ENCODE measurements at places on chromosomes 7 and 10. TPM values are rescaled to one million over a fixed set of nuclear protein-coding genes. Genes with fewer than 3 reads are reported as not detected.

DNA sequence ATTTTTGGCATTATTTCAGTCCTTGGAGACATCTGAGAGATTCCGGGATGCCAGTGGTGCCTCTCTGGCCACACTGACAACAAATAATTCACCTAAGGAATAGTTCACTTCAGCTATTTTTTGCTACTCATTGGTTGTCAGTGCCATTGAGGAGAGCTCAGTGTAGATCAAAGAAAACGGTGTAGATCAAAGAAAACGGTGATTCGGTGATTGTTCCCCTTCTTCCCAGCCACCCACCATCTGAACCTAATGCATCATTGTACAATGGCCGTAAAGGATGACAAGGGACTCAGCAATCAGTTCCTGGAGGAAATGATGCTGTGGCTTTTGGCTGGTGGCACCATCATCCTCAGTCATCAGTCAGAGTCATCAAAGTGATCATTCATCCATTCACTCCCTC lies 80.6 kb downstream of the PTPRZ1 start:
- H3K4me1 ChIP-seq: no peaks in the 10 kb centered on the region
- no peaks in the 10 kb centered on the region for H3K27me3 ChIP-seq
- DNase-seq: no peak
- no peaks in the 10 kb centered on the region for H3K36me3 ChIP-seq
- no peak overlapping the region for H3K27ac ChIP-seq

- H3K27me3 ChIP-seq: no peaks in the 10 kb centered on the region
- peaks cover 3% of the 10 kb centered on the region for H3K4me1 ChIP-seq
- no peak overlapping the region for H3K27ac ChIP-seq
- no peaks in the 10 kb centered on the region for H3K36me3 ChIP-seq
Measured at GRCh38 chr10:93915598-93915997, 21.8 kb downstream of the SLC35G1 start.

- H3K4me1 ChIP-seq: no peaks in the 10 kb centered on the region
- no peak overlapping the region for H3K27ac ChIP-seq
- DNase-seq: no peak
- no peak overlapping the region for H3K4me3 ChIP-seq
Measured at GRCh38 chr10:75429159-75429827, 2.1 kb upstream of the LRMDA start.

- H3K27me3 ChIP-seq: no peaks in the 10 kb centered on the region
- peaks cover 34% of the 10 kb centered on the region for H3K36me3 ChIP-seq
- H3K4me3 ChIP-seq: no peak overlapping the region
Measured at GRCh38 chr10:119296703-119297102, 89.3 kb downstream of the GRK5 start.

DNA sequence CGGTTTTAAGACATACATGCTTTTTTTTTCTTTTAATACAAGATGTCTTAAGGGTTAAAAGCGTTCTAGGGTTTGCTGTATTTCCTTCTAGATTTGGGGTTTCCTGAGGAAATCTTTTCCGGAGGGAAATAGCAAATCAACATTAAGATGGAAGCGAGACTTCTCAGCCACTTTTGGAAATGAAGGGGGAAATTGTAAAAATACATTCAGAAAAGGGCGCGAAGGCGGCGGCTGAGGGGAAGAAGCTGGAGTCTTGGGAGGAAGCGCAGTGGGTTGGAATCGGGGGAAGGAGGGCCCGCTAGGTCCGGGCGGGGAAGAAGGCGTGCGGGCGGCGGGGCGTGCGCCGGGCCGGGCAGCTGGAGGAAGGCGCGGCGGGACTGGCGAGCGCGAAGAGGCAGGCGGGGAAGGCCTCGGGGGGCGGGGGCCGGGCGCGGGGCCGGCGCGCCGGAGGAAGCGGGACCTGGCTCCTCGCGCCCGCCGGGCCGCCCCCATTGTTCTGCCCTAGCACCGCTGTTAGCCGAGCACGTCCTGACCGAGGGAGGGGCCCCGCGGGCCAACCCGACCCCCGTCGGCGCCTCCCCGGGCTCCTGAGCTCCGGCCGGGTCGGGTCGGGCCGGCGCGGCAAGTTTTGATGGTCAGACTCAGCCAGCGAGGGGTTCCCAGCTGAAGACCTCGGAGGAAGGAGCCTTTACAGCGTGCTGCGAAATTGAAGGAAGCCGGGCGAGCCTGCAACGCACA lies 1.5 kb upstream of the SKIDA1 start:
- peak overlapping the region; percentile 83 for H3K4me3 ChIP-seq
- peaks cover 44% of the 10 kb centered on the region for H3K27me3 ChIP-seq
- H3K27ac ChIP-seq: peak overlapping the region; percentile 95
- peak; percentile 80 for DNase-seq
- peaks cover 2% of the 10 kb centered on the region for H3K36me3 ChIP-seq

DNA sequence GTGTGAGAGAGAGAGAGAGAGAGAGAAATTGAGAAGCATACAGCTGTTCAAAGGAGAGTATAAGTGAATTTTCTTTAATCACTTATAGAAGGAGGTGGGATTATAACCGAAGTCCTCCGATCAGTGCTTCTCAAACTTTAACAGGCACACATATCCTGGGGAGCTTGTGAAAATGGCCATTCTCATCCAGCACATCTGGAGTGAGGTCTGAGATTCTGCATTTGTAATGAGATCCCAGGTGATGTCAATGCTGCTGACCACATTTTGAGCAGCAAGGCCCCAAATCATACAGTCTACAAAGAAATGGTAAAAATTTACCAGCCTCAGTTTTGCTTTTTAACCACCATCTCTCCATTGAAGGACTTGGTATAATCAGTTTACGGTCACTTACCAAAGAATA lies 219.0 kb downstream of the PTEN start:
- no peak overlapping the region for H3K27ac ChIP-seq
- no peak overlapping the region for H3K4me3 ChIP-seq
- no peak for DNase-seq
- H3K27me3 ChIP-seq: peaks cover 51% of the 10 kb centered on the region
- no peaks in the 10 kb centered on the region for H3K4me1 ChIP-seq

- H3K27me3 ChIP-seq: peaks cover 23% of the 10 kb centered on the region
- no peak for DNase-seq
- no peaks in the 10 kb centered on the region for H3K36me3 ChIP-seq
- H3K27ac ChIP-seq: no peak overlapping the region
- no peaks in the 10 kb centered on the region for H3K4me1 ChIP-seq
Measured at GRCh38 chr10:87695074-87695473, 35.4 kb downstream of the PAPSS2 start.

GRCh38 chr10:33760056-33760943 lies 425.8 kb upstream of the NRP1 start:
- no peak for DNase-seq
- H3K27ac ChIP-seq: no peak overlapping the region
- no peak overlapping the region for H3K4me3 ChIP-seq
- H3K36me3 ChIP-seq: no peaks in the 10 kb centered on the region
- H3K27me3 ChIP-seq: no peaks in the 10 kb centered on the region

- H3K36me3 ChIP-seq: no peaks in the 10 kb centered on the region
- peaks cover 17% of the 10 kb centered on the region for H3K27me3 ChIP-seq
- no peaks in the 10 kb centered on the region for H3K4me1 ChIP-seq
- H3K27ac ChIP-seq: no peak overlapping the region
- DNase-seq: no peak
Measured at GRCh38 chr7:28246921-28247461, 66.4 kb upstream of the JAZF1 start.

- H3K4me1 ChIP-seq: no peaks in the 10 kb centered on the region
- H3K36me3 ChIP-seq: no peaks in the 10 kb centered on the region
- no peaks in the 10 kb centered on the region for H3K27me3 ChIP-seq
- H3K4me3 ChIP-seq: no peak overlapping the region
- no peak overlapping the region for H3K27ac ChIP-seq
Measured at GRCh38 chr10:115417585-115418265, 324.6 kb downstream of the ATRNL1 start.

- H3K27me3 ChIP-seq: peaks cover 8% of the 10 kb centered on the region
- no peak for DNase-seq
- H3K27ac ChIP-seq: no peak overlapping the region
- H3K36me3 ChIP-seq: no peaks in the 10 kb centered on the region
- no peak overlapping the region for H3K4me3 ChIP-seq
Measured at GRCh38 chr7:45703911-45704682, 129.9 kb downstream of the ADCY1 start.

GRCh38 chr7:146455091-146455655 lies 338.6 kb downstream of the CNTNAP2 start:
- no peaks in the 10 kb centered on the region for H3K4me1 ChIP-seq
- no peaks in the 10 kb centered on the region for H3K36me3 ChIP-seq
- DNase-seq: no peak
- H3K27ac ChIP-seq: no peak overlapping the region

GRCh38 chr10:4111643-4112042 lies 326.6 kb upstream of the KLF6 start:
- H3K4me3 ChIP-seq: no peak overlapping the region
- H3K36me3 ChIP-seq: peaks cover 5% of the 10 kb centered on the region
- H3K4me1 ChIP-seq: peaks cover 3% of the 10 kb centered on the region
- no peaks in the 10 kb centered on the region for H3K27me3 ChIP-seq

DNA sequence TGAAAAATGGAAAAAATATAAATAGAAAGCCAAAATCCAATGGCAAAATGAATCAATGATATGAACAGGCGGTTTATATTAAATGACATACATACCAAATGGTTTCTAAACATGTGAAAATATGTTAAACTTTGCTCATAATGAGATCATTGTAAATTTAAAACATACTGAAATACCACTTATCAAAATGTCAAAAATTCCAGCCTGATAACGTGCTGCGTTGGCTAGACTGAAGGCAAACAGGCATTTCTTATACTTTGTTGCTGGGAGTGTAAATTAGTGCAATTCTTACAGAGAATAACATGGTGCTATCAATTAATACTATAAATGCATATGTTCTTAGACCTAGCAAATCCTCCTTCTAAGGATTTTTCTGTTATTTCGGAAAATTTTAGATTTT lies 225.8 kb upstream of the FAM3C start:
- DNase-seq: no peak
- H3K27ac ChIP-seq: no peak overlapping the region
- H3K36me3 ChIP-seq: no peaks in the 10 kb centered on the region
- no peaks in the 10 kb centered on the region for H3K27me3 ChIP-seq
- no peaks in the 10 kb centered on the region for H3K4me1 ChIP-seq

DNA sequence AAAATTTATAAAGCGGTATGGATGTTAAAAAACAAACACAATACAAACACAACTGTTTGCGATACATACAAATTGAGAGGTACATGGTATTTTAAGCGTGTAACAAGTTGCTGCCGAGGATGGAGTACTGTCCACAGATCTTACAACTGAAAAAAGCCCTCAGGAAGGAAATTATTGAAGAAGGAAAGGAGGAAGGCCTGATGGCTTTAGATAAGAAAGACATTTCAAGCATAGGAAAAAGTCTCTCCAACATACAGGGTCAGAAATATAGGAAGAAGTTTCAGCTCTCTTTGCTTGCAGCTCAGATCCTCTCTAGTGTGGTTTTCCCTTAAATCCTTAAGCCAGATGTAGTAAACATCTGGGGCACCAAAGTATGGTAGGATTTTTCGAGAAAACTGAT lies 25.0 kb downstream of the RBM28 start:
- no peak overlapping the region for H3K4me3 ChIP-seq
- DNase-seq: no peak
- peaks cover 70% of the 10 kb centered on the region for H3K36me3 ChIP-seq
- H3K27ac ChIP-seq: peak overlapping the region; percentile 42

DNA sequence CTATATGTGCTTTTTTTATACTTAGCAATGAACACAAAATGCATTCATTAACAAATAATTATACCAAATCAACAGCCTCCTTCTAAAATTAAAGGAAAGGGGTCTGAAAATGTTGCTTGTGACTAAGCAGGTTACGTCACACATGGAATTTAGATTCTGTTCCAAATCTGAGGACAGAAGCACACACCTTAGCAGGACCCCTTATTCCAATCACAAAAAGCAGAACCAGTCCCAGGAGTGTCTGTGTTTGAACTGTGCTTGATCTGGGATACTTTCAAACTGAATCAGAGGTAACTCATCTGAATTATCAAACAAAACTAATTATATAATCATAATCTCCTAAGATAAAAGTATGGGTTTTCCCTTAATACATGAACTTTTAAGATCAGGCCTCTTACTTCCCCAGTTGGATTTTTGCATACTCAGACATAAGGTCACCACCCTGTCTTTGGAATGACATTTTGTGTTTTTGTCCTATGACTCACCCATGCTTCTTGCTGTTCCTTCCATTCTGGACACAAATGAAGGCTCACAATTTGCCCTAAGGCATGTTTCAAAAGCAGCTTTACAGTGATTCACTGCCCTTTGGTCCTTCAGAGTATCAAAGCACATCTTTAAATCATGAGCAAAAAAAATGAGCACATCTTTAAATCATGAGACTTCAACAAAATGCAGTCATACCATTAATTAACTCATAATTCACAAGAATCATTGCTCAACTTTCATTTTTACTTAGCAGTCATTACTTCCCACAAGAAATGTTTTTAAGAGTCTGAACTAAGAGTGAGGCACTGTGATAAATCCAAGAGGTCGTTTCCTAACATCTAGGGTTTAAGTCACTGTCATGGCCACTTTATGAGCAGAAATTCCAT lies 35.5 kb downstream of the SEMA3C start:
- DNase-seq: no peak
- H3K4me1 ChIP-seq: no peaks in the 10 kb centered on the region
- H3K4me3 ChIP-seq: no peak overlapping the region
- no peaks in the 10 kb centered on the region for H3K27me3 ChIP-seq

DNA sequence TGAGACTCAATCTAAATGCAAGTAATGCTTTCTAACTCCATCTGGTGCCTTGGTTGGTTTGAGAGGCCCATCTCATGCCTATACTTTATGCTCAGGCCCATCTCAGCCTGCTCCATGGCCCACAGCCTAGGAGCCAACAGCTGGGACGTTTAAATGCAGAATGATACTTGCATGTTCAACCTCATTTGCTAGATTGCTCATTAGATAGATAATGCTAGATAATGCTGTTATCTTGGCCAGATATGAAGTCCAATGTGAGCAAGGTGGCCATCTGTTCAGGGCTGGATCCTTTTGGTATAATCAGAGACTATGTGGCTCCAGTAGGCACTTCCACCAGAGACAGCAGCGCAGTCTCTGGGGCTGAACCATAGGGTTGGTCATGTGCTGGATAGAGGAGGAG lies 321.6 kb upstream of the PHYHIPL start:
- no peak for DNase-seq
- no peaks in the 10 kb centered on the region for H3K4me1 ChIP-seq
- no peaks in the 10 kb centered on the region for H3K36me3 ChIP-seq
- H3K27me3 ChIP-seq: no peaks in the 10 kb centered on the region

GRCh38 chr7:101547916-101548661 lies 81.0 kb downstream of the MYL10 start:
- no peaks in the 10 kb centered on the region for H3K27me3 ChIP-seq
- H3K36me3 ChIP-seq: no peaks in the 10 kb centered on the region
- DNase-seq: no peak
- H3K4me3 ChIP-seq: no peak overlapping the region
- no peaks in the 10 kb centered on the region for H3K4me1 ChIP-seq

DNA sequence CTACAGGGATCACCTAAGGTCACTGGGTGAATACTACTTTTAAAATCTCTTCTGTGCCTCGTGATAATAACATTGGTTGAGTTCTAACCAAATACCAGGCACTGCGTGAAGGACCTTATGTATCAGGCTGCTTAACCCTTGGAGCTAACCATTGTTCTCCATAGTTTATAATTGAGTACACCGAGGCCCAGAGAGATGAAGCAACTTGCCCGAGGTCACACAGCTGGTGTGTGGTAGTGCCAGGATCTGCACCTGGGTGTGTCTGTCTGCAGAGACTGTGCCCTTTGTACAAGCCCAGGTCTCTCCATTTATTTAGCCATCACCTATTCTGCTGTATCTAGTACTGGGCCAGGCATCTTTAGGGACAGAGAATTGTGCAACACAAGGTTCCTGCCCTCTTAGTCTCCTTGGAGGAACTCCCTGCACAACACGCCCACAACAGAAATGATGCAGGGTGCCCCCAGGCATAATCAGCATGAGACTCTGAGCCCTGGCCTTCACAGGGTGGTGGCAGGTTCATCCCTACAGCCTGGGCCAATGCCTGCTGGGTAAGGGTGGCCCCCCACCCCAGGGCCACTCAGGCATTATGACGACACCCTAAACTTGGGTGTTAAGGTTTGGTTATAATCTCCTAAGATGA lies 31.5 kb downstream of the UNC5B start:
- no peak overlapping the region for H3K27ac ChIP-seq
- no peaks in the 10 kb centered on the region for H3K36me3 ChIP-seq
- no peaks in the 10 kb centered on the region for H3K4me1 ChIP-seq

Gene DUSP5
- total RNA-seq: 79.9 TPM

Gene KCP
- total RNA-seq: 0.17 TPM
